ENCODE measurements at places on chromosomes 6 and 20.

DNA sequence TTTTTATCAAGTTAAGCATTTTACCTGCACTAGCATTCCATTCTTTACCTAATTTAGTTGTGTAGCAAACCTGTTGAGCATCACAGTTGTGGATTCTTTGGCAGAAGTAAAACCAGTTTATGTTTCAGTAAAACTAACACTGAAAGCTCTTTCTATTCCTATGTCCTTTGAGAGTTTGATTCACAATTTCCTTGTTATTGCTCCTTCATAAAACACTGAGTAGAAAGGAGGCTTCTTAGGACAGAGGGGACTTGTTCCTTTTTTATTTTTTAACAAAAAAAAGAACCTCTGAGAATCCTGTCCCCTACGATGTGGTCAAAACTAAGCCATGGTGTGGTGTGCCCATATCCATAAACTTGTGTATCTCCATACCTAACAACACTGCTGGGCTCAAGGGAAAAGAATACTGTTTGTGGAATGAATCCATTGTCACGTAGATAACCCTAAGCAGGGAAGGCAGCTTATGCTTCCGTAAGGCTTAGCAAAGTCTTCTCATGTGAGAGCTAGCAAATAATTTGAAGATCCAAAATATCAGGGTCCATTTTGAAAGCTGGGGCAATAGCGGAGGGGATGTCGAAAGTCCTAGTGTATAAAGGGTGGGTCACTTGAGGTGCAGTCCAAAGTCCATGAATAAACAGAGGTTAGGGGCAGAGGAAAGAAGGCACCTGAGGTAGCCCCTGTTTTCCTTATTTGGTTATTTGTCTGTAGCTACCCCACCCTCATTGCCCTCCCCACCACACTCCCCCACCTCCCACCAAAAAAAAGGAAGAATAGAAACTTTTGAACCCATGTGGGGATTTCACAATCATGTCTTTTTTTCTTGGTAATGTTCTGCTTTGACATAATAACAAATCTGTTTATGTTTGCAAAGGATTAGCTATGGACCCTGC, 71.0 kb downstream of the PLAGL1 start:
- DNase-seq, result no peak

GRCh38 chr6:99219788-99220187, 129.7 kb downstream of the FAXC start:
- no peak for DNase-seq

GRCh38 chr6:16355699-16356446, 117.5 kb downstream of the GMPR start:
- no peak for DNase-seq

GRCh38 chr6:4788953-4789584, 12.9 kb downstream of the CDYL start:
- no peak for DNase-seq

GRCh38 chr6:44255105-44255808, 2.1 kb downstream of the SLC35B2 start:
- no peak for DNase-seq

GRCh38 chr6:43395776-43396175, 26.3 kb upstream of the ZNF318 start:
- DNase-seq, result no peak

- no peak for DNase-seq
These were observed 401.3 kb downstream of the QKI start for GRCh38 chr6:163815796-163816195.

GRCh38 chr20:60584221-60584620, 626.0 kb downstream of the CDH26 start:
- DNase-seq, result no peak

DNA sequence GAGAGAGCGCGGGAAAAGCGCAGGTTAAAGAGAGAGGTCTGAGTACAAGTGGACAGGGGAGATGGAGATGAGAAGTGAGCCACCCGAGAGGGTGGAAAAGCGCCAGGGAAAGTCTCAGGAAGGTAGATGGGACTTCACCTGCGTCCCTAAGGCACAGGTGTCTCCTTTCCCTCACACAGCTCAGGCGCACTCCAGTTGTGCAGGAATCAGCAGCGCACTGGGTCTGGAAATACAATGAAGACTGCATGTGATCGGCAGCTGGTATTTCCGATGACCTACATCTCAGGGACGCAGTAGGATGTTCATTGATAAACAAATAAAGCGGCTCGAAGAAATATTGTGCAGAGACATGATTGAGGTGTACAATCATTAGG, 432 bp upstream of the KHDRBS2 start:
- no peak for DNase-seq

DNA sequence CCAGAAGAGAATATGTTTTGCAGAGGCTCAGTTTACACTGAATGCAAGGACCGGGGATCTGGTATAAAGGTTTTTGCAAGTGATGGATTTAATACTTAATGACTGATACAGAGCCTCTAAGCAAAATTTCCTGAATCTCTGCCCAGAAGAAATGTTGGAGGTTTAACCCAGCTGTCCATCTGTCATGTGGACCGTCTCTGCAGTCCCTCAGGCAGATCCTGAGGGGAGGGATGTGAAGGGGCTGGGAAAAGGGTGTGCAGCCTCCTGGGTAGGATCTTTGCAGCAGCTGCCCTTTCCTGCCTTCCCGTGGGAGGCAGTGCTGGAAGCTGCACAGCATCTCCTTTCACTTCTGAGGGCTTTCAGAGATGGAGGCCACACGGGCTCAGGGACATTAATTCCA, 207.0 kb downstream of the SLC24A3 start:
- no peak for DNase-seq

- no peak for DNase-seq
These were observed 25.5 kb downstream of the RWDD2A start for GRCh38 chr6:83218646-83219045.

GRCh38 chr6:1099264-1099663, 212.6 kb upstream of the FOXQ1 start:
- no peak for DNase-seq

DNA sequence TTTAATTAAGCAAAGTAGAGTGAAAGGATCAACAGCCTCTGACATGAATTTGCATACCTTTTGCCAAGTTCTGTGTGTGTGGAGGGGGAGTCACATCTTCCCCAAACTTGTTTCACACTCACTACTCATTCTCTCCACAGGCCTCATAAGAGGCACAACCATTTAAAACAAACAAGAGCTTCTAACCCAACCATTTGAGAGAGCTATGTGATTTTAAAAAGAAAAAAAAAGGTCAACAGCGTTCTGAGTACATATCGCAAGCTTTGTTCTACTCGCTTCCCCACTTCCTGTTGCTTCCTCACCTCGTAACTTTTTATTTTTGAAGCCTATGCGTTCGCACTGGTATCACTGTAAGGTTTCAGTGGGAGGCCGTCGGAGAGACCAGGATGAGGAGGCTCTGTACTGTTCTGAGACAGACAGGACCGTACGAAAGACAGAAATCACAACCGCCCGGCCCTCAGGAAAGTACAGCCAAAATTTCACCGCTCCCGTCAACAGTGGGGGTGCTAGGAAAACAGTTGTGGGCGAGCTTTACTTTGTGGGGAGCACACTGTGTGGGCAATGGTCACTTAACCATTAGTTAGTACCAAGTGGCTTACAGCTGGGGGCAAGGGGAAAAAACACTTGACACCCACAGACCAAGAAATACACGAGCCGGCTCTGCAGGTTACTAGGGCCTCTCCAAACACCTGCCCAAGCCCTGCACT, 61.3 kb downstream of the TRERF1 start:
- no peak for DNase-seq

DNA sequence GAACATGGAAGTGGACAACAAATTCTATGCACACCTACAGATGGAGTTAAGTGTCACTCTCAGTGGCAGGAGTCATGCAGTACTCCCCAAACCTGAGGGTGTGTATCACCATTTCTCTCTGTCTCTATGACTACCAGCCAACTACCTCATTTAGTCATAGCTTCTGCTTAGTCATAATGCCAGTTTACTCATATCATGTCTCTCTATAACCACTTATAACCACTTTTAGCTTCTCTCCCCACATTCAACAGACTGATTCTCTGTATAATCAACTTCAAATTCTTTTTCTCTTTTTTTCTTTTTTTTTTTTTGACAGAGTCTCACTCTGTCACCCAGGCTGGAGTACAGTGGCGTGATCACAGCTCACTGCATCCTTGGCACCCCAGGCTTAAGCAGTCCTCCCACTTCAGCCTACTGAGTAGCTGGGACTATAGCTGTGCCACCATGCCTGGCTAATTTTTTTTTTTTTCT, 13.8 kb upstream of the GTF3C6 start:
- no peak for DNase-seq

GRCh38 chr20:47816487-47817451, 31.5 kb upstream of the SULF2 start:
- DNase-seq, result no peak

- no peak for DNase-seq
These were observed 40.1 kb upstream of the SIRPA start for GRCh38 chr20:1855109-1855508.

GRCh38 chr20:63292292-63292701, 689 bp upstream of the COL20A1 start:
- DNase-seq, result no peak

DNA sequence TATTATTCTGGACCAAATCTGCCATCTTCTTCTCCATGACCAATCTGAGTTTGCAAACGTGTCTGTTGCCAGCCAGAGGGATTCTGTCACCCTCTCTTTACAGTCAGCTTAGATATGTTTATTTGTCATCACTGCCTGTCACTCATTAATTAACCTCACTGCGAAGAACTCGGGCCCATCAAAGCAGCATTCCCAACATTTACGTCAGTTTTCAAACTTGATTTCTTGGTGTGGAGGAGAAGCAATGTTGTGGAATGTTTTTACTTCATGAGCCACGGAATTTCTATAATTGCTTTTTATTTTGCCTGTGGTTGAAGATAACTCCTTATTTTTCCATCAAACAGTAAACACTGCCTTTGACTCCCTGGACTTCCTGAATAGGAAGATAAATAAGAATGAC, 91.8 kb upstream of the CNKSR3 start:
- no peak for DNase-seq

- no peak for DNase-seq
These were observed 55.5 kb downstream of the TPBG start for GRCh38 chr6:82419132-82419581.

DNA sequence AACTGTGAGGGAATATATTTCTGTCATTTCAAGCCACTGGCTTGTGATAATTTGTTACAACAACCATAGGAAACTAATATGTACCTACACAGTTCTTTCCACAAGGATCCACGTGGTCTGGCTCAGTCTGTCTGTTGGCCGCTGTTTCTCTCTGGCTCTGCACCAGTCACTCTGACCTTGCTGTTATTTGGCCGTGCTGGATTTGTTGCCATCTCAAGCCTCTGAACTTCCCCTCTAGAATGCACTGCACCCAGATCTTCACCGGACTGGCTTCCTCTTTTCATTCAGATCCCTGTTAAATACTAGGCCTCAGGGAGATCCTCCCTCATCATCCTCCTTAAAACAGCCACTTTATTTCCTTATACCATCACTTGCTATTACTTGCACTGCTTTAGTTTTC, 446.8 kb downstream of the TFAP2B start:
- DNase-seq, result no peak

GRCh38 chr6:136535017-136535765, 15.0 kb downstream of the MAP7 start:
- no peak for DNase-seq

GRCh38 chr20:58473453-58474425, 41.5 kb downstream of the APCDD1L start:
- DNase-seq, result no peak

GRCh38 chr20:719816-720215, 44.2 kb upstream of the SCRT2 start:
- DNase-seq, result no peak

- no peak for DNase-seq
These were observed 99.5 kb upstream of the BHLHE23 start for GRCh38 chr20:63106108-63106764.

- DNase-seq, result no peak
These were observed 7.9 kb upstream of the GPRC6A start for GRCh38 chr6:116836606-116837342.

GRCh38 chr6:12527339-12527738, 189.2 kb upstream of the PHACTR1 start:
- no peak for DNase-seq

Data from stimulated activated CD8-positive, alpha-beta memory T cell treated with anti-CD3 and anti-CD28 coated beads, Interleukin-4, amount 100 ng/mL, for 1 hour (primary cell).